ENCODE measurements at places on chromosomes 2 and 18.
A peak's percentile ranks its signal among the peaks of the same experiment; 100 is the strongest.

GRCh38 chr2:193808877-193809276 is 1614.1 kb upstream of the TMEFF2 start:
- DNase-seq, result no peak

GRCh38 chr18:56152551-56153310 is 485.7 kb downstream of the TXNL1 start:
- DNase-seq, result no peak

- peak; percentile 64 for DNase-seq
Measured at GRCh38 chr18:623761-624620, 27.2 kb downstream of the CLUL1 start.

DNA sequence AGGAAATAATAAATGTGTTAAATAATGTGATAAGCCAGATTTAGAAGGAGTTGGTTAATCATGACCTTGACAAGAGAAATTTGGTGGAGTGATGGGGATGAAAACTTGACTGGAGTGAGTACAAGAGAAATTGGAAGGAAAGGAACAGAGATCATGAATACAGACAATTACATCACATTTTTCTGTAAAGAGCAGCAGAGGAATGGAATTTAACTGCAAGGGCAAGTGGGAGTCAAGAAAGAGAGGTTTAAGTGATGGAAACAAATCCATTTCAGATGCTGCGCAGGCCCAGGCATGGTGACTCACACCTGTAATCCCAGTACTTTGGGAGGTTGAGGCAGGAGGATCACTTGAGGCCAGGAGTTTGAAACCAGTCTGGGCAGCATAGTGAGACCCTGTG is 46.7 kb downstream of the ICA1L start:
- no peak for DNase-seq

DNA sequence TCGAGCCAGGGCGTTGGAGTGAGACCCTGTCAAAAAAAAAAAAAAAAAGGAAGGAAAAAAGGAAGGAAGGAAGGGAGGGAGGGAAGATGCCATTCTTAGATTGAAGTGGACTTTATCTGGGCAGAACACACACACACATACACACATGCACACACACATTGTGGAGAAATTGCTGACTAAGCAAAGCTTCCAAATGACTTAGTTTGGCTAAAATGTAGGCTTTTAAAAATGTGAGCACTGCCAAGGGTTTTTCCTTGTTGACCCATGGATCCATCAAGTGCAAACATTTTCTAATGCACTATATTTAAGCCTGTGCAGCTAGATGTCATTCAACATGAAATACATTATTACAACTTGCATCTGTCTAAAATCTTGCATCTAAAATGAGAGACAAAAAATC is 564 bp upstream of the TTR start:
- DNase-seq, result no peak

- DNase-seq, result no peak
Measured at GRCh38 chr2:97844311-97844859, 131.0 kb downstream of the ZAP70 start.

GRCh38 chr18:35387152-35387571 is 10.0 kb upstream of the ZNF396 start:
- DNase-seq, result no peak

DNA sequence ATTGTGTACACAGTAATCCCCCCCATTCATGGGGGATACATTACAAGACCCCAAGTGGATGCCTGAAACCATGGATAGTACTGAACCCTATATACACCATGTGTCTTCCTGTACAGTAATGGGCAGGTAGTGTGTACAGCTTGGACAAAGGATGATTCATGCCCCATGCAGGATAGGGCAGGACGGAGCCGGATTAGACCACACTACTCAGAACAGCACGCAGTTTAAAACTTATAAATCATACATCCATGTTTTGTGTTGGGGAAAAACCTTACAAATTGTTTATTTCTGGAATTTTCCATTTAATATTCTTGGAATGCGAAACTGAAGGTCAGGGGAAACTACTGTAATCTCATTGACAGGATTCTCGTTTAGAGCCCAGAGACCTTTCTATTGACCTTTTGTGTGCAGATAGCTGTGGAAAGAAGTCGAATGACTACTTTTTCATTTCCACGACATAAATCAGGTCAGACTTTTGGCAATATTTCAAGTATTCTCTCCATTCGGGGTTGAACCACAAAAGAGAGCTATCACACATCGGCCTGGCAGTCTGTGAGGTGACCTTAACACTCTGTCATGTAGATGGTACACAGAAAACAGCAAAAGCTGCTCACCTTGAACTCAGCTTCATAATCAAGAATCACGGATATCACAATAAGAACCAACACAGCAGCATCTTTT is 9.9 kb upstream of the YPEL5 start:
- DNase-seq, result no peak

- peak; percentile 57 for DNase-seq
Measured at GRCh38 chr18:48719974-48720654, 181.3 kb downstream of the CTIF start.

- DNase-seq, result no peak
Measured at GRCh38 chr2:191100216-191100615, 50.6 kb downstream of the STAT4 start.

GRCh38 chr2:177759443-177759842 is 313.1 kb downstream of the PDE11A start:
- DNase-seq, result no peak

GRCh38 chr2:79369127-79369526 is 143.7 kb upstream of the CTNNA2 start:
- DNase-seq, result no peak

DNA sequence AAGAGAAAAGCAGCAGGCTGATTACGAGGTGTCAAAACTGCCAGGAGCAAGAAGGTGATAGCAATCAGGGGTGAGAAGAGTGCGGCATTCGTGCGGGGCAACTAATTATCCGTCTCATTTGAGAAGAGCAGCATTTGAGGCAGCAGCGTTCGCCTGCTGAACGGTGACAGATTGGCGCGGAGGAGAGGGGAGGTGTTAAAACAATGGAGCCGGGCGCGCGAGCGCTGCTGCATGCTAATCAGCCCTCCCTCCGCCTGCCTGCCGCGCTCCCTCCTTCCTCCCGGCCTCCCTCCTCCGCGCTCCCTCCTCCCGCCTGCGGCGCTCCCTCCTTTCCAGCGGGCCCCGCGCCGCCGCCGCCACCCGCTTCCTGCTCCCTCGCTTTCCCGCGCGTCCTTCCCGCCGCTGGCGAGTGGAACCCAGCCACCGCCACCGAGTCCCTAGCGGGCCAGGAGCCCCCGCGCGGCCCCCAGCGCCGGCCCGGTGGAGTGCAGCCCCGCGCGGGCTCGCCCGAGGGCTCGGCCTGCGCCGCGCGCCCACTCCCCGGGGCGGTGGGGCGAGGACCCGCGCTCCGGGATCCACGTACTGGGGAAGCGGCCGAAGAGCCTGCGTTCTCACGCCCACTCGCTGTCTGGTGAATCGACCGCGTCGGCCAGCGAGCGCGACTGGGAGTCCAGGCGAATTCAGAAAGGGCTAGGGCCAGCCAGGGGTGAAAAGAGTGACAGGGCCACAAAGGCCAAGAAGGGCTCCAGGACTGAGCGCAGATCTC is 69.5 kb upstream of the PSMD14 start:
- peak; percentile 86 for DNase-seq

GRCh38 chr2:221022554-221022953 is 549.5 kb downstream of the EPHA4 start:
- DNase-seq, result no peak

DNA sequence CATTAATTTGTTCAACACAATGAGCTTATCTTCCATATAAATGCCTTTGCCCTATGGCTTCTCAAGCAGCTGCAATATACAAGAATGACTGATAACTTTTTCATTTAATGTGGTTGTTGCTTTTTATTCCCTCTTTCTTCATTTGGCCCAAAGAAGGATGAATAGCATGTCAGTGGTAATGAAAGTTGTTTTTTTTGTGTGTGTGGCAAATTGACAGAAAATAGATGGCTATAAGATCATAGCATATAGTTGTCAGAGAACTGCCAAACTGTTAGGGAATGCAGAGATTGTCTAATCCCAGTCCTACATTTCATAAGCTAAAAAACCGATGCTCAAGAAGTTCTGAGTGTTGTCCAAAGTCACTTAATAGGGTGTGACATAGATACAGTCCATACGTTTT is 244.3 kb downstream of the ACTR3 start:
- no peak for DNase-seq

DNA sequence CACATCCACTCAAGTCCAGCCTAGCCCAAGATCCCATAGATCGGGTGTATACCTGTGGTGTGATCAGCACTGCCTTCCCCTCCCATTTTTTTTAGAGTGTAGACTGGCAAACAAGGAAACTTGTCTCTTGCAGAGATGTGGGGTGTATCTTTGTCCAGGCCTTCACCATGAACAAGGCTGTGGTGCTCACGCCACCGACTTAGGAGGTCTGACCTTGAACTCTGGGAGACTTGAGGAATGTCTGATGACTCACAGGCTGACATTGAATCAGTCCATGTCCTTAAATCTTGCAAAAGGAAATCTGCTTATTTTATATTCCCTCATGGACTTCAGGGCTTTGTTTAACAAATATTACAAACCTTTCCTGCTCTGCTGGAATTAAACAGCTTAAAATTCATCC is 4.5 kb upstream of the CTIF start:
- DNase-seq, result no peak

GRCh38 chr2:222058819-222059445 is 239.9 kb downstream of the PAX3 start:
- DNase-seq, result no peak

DNA sequence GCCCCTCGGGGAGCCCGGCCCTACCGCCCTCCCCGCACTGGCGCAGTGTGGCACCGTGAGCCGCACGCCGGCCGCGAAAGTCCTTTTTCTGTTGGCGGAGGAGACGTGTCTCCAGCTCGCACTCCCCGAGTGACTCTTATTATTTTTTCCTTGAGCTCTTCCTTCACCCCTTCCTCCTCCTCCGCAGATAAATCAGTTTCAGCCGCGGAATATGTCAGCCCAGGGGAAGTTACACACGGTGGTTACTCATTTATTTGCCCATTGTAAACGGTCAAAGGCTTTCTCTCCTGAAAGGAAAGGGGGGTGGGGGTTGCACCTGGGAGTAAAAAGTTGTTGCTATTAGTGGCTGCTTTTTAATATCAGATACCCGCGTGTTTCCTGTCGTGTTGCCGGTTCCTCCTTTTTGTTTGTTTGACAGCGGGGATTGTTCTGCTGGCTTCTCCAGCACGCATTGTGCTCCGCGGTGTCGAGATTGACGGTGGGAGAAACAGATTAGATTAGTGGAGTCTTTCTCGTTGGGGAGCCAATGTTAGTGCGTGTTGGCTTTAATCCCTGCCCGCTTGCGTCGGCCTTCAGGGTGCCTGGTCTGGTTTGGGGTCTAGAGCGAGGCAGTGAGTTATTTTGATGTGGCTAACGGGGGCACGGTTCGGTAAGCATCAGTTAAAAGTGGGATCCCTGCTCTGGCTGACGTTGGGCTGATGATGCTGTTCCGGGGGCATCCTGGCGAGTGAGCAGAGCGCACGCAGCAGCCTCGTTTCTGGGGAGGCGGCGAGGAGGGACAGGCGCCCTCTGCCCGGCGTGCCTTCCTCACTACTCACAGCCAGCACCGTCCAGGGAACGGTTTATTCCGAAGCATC is 1.6 kb downstream of the CRIM1 start:
- peak; percentile 65 for DNase-seq

DNA sequence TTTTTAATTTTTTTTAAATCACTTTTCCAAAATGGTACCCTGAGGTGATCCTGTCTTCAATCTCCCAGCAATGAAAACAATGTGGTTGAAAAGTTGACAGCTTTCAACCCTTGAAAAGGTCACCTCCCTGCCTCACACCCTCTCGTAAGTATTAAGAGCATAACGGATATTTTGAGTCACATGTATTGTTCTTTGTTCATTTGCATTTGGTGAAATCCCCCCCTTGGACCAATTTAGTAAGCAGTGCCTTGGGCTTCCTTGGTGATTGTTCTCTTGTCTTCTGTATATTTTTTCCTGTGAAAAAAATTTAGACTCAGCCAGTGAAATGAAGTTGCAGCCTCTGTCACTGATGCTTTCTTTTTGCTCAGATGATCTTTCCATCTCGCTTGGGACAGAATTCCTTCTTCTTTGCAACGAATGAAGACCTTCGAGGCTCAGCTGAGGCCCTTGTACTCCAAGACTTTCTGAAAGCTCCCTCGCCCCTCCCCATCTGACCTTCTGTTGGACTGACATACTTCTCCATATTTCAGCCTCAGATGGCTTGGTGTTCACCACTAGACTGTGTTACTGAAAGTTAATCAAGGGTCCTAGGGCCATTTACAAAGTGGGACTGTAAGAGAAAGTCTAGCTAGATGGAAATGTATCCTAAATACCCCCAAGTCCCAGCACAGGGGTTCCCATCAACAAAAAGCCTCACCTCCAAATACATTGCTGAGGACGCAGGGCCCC is 158.4 kb downstream of the BCL2 start:
- DNase-seq, result no peak

DNA sequence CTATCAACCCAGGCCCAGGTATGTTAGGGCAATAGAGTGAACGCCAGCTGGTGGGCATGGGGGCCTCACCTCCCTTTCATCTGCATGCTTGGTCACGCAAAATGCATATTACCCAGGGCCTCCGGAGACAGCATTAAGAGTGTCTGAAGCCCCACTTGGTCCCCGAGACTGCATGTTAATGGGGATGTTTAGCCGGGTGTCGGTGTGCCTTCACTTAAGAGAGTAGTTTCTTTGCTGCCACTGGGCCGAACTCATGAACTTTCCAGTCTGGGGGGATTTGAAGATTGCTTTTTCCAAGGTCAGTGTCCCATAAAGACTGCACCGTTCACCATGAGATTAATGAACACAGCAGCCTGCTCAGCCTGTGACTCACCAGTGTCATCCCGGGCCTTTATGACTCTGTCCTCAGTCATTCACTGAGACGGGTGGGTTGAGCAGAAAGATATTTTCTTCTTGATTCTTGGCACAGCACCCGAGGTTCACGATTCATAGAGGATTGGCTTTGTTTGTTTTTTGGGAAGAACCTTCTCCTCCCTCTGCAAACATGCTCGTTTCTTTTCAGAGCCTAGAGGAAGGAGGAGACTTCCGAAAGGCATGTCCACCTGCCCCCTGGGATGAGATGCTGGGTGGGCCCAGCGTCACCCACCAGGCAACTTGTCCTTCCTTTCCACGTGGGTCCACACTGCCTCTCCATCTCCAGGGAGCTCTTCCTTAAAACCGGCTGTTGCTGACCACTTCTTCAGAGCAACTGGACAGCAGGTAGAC is 199.1 kb downstream of the GLI2 start:
- peak; percentile 34 for DNase-seq

GRCh38 chr2:143476336-143477087 is 347.3 kb downstream of the ARHGAP15 start:
- DNase-seq, result no peak

DNA sequence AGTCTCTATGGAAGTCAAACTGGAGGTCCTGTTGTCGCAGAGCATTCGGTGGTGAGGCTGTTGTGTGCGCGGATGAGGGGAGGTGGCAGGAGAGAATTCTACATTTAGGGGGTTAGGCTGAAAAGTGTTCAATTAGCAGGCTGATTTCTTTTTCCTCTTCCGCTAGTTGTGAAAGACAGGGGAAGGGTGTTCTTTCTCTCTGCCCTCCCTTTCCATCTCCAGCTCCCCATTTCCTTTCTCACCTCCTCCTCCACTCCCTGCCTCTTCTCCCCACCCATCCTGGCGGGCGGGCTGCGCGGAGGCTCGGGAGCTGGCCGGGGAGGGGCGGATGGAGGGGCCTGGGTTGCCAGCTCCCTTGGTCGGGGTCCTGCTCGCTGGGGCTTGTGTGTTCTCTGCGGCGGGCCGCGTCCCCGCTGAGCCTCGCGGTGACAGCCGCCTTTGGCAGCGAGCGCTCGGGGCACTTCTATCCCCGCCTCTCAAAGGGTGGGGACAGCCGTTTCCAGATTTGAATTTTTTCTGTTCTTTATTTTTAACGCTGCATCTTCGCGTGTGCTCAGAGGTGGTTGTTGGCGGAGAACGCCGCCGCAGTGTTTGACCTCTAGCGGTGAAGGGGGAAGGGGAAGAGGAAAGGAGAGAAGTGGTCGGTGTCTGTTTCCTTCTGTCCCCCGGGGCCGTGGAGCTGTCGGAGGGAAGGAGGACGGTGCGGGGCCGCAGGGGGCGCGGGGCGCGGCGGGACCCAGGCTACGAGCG is 3.6 kb downstream of the SOX11 start:
- DNase-seq, result peak; percentile 77
